Osteoblast (primary cell): ENCODE measurements at places on chromosomes 7 and 10.

- no peak for DNase-seq
Measured at GRCh38 chr7:106276513-106276912, 8.3 kb downstream of the NAMPT start.

DNA sequence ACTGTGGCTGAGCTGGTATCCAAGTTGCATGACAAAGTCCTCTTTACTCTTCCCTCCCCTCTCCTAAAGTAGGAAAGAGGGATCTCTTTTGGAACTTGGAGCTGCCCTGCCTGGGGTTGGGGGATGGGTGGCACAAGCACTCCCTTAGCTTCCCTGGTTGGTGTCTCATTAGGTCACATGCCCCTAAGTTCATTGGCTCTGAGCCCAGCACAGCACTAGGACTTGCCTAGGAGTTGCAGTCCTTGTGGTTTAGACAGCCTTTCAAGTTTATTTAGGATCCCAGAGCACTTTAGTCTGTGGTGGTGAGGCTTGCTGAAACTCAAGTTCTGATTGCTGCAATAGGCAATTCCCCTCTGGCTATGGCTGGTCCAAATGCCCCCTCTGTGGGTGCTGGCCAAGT, 281.4 kb downstream of the NXPH1 start:
- DNase-seq = no peak

GRCh38 chr7:12692479-12693259, 5.2 kb downstream of the ARL4A start:
- DNase-seq = no peak

DNA sequence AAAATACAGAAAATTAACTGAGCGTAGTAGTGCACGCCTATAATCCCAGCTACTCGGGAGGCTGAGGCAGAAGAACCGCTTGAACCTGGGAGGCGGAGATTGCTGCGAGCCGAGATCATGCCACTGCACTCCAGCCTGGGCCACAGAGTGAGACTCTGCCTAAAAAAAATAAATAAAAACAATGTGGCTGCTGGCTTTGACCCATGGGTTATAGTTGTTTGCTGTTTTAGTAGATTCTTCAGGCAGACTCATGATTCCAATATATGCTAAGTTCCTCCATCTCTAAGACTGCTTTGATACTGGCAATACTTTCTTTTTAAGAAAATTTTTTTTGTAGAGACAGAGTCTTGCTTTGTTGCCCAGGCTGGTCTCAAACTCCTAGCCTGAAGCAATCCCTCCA, 8.4 kb downstream of the OLAH start:
- DNase-seq = no peak

GRCh38 chr7:131893631-131894340, 337.4 kb upstream of the PODXL start:
- DNase-seq = no peak
